Stimulated activated CD8-positive, alpha-beta memory T cell treated with anti-CD3 and anti-CD28 coated beads, Interleukin-4, amount 100 ng/mL, for 48 hours (primary cell): ENCODE measurements at places on chromosomes 2 and 18.

- no peak for DNase-seq
Observed at GRCh38 chr2:11050565-11050964, 104.7 kb upstream of the SLC66A3 start.

- no peak for DNase-seq
Observed at GRCh38 chr2:217101972-217102371, 242.1 kb upstream of the TNP1 start.

GRCh38 chr2:160731856-160732255 is 238.2 kb upstream of the RBMS1 start:
- no peak for DNase-seq

DNA sequence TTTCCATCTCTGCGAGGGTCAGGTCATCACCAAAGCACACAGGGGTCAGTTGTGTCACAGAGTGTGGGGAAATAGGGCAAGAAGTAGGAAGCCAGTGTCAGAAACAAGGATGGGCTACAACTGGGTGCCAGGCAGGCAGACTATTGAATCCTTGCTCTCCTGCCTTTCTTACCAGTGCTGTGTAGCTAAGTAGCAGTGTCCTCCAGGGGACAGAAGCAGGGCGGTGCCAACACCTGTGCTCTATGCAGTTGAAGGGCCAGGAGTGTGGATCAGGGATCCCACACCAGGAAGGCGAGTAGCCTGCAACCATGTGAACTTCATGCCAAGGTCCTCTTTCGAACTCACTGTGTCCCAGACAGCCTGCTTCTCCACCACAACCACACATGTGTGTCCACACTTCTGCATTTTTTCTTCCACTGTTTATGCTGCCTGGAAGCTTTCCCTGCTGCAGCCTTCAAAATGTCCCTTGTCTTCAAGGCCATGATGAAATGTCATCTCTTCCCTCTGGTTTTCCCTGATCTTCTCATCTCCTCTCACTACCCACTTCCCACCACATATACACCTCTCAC is 25.4 kb upstream of the REG3G start:
- no peak for DNase-seq

DNA sequence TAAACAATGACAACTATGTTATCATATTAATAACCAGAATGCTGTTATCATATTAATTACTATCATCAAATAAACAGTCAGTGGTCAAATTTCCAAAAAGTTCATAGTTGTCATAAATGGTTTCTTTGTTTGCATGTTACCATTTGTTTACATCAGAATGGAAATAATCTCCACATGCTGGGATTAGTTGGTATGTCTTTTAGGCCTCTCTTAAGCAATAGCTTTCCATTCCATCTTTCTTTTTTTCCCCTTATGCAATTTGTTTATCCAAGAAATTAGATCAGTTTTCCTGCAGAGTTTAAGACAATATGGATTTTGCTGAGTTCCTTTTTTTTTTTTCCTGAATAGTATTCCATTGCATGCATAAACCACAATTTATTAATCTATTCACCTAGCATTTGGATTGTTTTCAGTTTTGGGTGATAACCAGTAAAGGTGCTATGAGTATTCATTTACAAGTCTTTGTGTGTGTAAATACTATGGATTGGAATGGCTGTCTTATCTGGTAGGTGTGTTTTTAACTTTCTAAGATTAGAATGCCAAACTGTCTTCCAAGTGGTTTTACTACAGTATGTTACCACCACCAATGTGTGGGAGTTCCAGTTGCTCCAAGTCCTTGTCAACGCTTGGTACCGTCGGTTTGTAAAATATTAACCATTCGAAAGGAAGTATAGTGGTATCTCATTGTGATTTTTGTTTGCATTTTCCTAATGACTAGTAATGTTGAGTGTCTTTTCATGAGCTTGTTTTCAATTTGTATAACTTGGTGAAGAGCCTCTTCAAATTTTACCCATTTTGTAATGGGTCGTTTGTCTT is 33.3 kb upstream of the TXNDC2 start:
- DNase-seq = no peak

DNA sequence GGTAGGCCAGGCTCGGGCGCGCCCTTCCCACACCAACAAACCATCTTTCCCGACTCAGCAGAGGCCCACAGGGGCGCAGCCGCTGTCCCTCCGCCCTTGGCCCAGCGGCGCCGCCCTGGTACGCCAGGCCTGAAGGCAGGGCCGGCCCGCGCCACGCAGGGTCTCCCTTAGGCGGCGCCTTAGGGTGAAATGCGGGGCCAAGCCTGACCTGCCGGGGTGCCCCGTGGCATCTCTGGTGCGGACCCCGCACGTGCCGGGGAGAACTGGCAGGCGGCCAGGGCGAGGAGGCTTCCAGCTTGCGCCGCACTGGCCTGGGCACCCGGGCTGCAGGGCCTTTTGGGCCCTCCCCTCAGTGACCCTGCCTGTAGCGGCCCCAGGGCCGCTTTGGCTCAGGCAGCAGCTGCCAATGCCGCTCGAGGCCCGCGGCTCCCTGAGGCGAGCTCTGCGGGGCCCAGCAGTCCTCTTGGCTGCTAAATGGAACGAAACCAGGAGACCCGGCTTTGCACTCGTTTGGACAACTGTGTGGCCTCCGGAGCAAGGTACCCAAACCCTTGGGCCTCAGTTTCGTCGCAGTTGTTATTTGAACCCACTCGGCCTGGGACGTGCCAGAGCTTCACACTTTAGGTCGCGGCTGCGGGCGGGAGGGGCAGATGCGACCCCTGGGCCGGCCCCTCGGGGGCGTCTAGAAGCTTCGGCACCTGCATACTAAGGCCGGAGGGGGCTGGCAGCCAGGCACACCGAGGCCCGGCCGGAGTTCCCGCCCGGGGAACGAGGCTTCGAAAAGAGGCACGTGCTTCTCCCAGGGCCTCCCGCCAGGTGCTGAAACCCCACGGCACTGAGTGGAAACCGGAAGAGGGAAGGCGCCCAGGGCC is 8.5 kb downstream of the OTX1 start:
- DNase-seq = peak; percentile 25

DNA sequence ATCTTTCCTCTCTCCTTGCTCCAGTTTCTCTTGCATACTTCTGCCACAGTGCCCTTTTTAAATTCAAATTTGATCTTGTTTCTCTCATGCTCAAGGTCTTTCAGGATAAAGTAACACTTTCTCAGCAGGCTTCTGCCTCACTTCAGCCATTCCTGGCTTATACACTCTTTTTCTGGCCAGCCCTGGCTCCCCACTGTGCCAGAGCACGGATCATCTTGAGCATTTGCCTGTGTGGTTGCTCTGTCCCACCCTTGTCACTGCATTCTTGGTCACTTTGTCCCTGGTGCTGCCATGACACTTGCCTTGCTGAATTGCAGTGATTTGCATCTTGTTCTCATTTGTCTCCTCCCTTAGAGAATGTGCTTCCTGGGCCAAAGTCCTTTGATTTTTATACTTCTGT is 634.3 kb downstream of the TMEM182 start:
- no peak for DNase-seq

- DNase-seq = no peak
Observed at GRCh38 chr2:67877301-67877700, 185.5 kb downstream of the C1D start.

GRCh38 chr2:84280873-84281272 is 178.2 kb downstream of the SUCLG1 start:
- no peak for DNase-seq

- DNase-seq = no peak
Observed at GRCh38 chr2:175576270-175576669, 394.8 kb upstream of the ATP5MC3 start.

GRCh38 chr2:102172745-102173144 is 14.1 kb upstream of the IL1RL2 start:
- DNase-seq = no peak

GRCh38 chr18:25647404-25647803 is 295.4 kb upstream of the ZNF521 start:
- no peak for DNase-seq

GRCh38 chr2:194915485-194915884 is 741.5 kb upstream of the SLC39A10 start:
- DNase-seq = no peak

- DNase-seq = no peak
Observed at GRCh38 chr2:220001751-220002150, 374.3 kb downstream of the SLC4A3 start.

DNA sequence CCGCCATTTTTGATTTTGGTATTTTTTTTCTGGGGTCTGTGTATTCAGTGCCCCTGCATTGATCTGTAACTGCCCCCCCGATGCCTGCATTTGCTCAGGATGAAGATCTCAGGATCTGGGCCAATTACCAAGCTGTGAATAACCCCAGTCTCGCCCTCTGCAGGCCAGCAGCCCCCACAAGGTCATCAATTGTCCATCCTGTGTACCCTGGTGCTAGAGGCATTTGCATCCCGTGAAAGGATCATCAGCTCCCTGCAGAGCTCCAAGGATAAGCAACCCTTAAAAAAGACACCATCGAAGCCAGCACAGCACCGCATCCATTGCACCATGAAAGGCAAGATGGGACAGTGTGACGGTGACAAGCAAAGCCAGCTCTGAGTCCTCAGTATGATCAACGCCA is 154.1 kb upstream of the KLHL29 start:
- no peak for DNase-seq

- DNase-seq = no peak
Observed at GRCh38 chr2:28209261-28209691, 183.4 kb upstream of the FOSL2 start.

GRCh38 chr2:141323571-141323970 is 807.2 kb downstream of the LRP1B start:
- no peak for DNase-seq

- DNase-seq = no peak
Observed at GRCh38 chr2:49251766-49252165, 97.5 kb upstream of the FSHR start.

- no peak for DNase-seq
Observed at GRCh38 chr2:54429811-54430551, 26.1 kb upstream of the SPTBN1 start.

DNA sequence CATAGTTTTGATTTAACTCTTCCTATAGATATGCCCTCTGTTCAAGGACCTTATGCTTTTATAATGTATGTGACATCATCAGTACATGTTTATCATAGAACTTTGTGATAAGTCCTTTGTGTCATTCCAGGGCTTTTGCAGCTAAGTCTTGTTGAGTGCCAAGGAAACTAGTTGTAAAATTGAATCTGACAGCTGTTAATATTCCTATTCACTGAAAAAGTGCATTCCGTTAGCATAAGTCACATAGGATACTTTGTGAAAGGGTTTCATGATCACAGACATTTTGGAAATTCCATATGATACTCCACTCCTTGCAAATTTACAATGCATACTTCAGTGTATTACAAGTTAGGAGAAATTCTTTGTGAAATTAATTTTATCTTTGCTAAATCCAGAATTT is 503.4 kb downstream of the CCDC85A start:
- DNase-seq = no peak

DNA sequence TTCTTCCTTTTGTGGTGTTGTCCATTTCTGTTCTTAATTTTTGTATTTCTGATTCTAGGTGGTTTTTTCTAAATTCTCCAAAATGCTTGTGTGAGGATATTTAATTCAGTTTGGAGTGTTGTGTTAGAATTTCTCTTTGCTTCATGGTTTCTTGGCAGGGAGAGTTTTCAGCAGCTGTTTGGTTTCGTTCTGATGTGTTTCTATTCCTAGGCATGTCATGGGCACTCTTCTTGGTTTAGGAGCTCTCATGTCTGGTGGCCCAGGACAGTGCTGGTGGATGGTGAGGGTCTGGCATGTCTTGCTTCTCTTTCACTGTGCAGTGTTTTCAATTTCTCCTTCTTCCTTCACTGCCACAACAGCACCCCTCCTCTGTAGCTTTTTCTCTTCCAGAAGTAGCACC is 52.9 kb downstream of the OSBPL6 start:
- DNase-seq = no peak

GRCh38 chr2:168773719-168774521 is 28.5 kb upstream of the NOSTRIN start:
- DNase-seq = peak; percentile 55

- DNase-seq = no peak
Observed at GRCh38 chr2:174981331-174981730, 23.9 kb downstream of the CHN1 start.

GRCh38 chr2:197908990-197909776 is 104.8 kb downstream of the PLCL1 start:
- DNase-seq = no peak

DNA sequence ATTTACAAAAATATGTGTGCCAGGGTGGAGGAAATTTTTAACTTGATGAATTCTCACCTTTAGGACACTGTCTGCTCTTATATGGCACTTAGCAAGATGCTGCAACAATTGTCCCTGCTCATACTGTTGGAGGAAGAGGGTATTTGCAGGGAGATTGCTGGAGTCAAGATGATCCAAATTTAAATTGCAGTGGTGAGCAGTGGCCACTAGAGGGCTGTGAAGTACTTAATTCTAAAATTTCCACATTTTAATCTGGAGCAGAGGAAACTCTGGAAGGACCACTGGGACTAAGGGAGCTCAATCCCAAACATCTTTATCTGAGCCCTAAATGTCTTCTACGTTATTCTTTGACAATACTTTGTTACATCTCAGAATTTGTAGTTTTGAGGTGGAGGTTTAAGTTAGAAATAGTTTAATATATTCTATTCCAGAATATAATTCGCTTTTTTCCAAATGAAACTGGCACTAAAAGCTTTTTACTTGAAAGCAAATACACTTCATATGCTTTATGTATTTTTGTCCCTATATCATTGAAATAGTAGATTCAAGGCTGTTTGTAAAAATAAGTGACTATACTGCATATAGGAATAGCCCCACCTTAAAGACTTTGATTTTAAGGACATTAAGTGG is 33.0 kb upstream of the PTH2R start:
- DNase-seq = peak; percentile 37

DNA sequence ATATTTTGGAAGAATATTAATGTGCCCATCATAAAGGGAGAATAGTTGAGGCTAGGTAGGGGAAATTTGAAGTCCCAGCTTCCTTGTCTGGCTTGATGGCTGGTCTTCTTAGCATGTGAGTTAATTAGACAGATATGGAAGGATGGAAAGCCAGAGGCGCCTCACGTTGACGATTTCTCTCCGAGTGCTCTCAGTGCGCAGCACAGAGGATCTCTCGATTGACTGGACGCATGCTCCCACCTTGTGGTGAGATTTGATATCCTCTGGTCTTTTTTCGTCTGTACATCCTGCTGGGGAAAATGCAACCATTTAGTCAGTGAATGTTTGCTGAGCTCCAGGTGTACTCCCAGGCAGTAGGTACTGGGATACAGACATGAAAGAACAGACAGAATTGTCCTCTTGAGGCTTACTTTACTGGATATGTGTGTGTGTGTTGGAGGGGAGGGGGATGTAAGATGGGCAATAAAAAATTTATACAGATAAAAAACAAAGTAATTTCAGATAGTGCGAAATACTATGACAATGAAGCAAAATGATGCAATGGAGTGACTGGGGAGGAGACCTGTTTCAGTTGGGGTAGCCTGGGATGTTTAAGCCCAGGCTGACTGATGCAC is 66.9 kb upstream of the ZNG1B start:
- DNase-seq = peak; percentile 75

- no peak for DNase-seq
Observed at GRCh38 chr2:28702415-28702861, 49.2 kb upstream of the PPP1CB start.

DNA sequence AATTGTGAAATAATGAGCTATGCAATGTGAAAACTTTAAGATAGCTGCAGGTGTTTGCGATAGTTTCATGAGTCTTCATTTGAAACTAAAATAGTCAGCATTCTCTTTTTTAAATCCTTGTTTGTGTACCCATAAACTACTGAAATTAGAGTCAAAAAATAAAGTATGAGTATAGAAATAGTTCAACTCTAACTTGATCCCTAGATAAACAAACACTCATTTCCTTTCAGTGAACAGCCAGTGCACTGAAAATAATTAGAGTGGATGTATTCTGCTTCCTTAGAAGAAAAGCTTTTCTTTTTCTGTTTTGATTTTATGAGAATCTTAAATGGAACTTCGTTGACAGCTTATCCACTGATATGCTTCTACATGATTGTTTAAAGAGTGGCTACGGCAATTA is 1033.4 kb downstream of the SOCS6 start:
- no peak for DNase-seq
